ENCODE measurements at places on chromosomes 16 and 17. TPM values are rescaled to one million over a fixed set of nuclear protein-coding genes. Genes with fewer than 3 reads are reported as not detected.

The DLX4 gene
- not detected for total RNA-seq

The AHSP gene
- total RNA-seq = not detected

The SPN gene
- total RNA-seq = 1.9 TPM

The SYNGR3 gene
- 0.23 TPM for total RNA-seq

DNA sequence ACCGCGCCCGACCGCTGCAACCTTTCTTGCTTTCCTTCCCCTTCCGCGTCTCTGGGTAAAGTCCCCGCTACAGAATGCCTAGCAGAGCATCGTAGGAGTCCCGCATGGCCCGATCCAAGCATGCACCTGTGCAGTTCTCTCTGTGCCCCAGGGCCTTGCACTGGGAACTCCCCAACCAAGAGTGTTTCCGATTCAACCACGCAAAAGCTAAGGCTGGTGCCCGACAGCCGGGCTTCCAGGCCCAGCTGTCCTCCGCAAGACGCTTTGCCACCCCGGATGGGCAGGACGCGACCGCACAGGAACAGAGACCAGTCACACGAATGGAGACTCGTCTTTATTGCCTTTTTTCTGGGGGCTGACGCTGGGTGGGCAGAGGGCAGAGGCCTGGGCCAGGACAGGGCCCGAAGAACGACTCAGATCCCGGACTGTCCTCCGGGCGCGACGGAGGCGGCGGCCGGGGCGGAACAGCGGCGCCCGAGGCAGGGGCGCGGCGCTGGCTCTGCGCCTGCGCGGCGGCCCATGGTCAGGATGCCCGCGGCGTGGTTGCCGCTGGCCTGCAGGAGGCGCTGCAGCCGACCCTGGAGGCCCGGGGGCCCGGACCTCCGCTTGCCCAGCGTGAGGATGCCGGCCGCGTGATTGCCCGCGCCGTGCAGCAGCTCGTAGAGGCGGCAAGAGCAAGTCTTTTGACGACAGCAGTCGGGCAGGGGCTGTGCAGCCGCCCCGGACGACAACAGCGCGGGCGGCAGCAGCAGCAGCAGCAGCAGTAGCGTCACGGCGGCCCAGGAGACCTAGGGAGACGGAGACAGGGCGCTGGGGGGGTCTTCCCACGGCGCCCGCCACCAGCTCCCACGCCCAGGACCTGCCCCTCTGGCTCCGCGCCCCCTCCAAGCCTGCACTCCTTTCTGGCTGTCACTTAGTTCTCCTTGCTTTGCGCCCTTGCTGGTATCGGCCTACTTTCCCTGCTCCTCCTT, 1.2 kb downstream of the HCRT start:
- peak; percentile 84 for DNase-seq

DNA sequence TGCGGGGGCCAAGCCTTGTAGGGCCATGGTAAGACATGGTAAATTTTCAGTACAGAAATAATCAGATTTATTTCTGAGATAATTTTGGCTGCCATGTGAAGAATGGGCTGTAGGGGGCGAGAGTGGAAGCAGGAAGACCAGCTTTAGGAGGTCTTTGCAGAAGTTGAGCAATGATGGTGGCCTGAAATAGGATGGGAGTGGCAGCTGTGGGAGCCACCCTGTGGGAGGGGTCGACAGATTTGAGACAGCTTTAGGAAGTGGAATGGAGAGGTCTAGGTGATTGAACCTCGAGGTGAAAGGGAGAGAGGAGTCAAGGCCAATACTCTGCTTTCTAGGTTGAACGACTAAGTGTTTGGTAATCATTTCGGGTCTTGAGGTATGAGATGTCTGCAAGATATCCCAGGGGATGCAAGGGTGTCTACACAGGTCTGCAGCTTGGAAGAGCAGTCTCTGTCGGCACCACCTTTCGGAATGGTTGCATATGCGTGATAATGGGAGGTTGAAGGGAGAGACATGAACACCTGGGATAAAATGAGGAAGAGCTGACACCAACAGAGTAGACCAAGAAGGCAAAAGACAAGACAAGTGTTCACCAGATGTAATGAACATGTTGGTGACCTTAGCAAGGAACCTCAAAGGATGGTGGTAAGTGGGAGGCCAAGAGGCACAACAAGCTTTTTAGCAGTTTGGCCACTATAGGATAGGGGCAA, 4.2 kb upstream of the ATXN7L3 start:
- no peak for DNase-seq

- peak; percentile 71 for DNase-seq
Observed at GRCh38 chr17:77778636-77779489, 179.6 kb upstream of the TNRC6C start.

GRCh38 chr17:78330570-78331224, 29.2 kb downstream of the SOCS3 start:
- no peak for DNase-seq

Measured in heart right ventricle (tissue), 16 donors.